Ascending aorta (tissue), 2 donors: ENCODE measurements at places on chromosomes 7 and 10.

DNA sequence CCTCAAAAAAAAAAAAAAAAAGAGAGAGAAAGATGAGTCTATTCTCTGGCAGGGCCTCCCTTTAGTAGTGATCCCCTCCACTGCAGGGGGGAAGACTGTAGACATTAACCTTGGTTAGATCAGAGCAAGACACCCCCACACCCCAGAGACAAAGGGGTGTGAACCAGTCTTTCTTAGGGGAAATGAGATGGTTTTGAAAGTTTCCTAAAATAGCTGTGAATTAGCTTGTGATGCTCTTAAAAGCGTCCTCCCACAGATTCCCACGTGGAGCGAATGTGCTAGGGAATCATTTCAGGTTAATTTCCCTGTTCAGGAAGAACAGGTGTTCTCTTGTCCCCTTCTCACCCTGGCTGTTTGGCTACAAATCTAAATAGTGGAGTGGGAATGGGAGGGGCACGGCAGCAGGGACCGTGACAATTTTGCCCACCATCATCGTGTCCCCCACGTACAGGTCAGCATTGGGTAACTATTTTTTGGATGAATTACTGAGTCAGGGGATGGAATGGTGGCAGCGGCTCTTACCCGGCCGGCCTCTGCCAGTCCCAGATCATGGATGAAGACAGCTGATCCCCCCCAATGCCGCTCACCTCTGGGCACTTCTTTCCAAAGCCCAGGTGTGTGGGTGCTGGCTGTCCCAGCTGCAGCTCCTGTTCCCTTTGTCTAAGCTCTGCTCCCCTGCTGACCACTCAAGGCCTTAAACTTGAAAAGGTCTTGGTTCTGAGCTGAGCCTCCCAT is 152.9 kb downstream of the CCDC3 start:
- H3K36me3 ChIP-seq: no peaks in the 10 kb centered on the region
- H3K4me1 ChIP-seq: peaks cover 2% of the 10 kb centered on the region
- no peak overlapping the region for H3K27ac ChIP-seq
- no peak overlapping the region for H3K4me3 ChIP-seq
- no peak for DNase-seq

GRCh38 chr7:129456421-129456820 is 22.2 kb downstream of the STRIP2 start:
- no peak for DNase-seq
- no peaks in the 10 kb centered on the region for H3K27me3 ChIP-seq

GRCh38 chr7:78788464-78788863 is 665.0 kb downstream of the MAGI2 start:
- no peak for DNase-seq
- H3K36me3 ChIP-seq: no peaks in the 10 kb centered on the region
- no peak overlapping the region for H3K27ac ChIP-seq

DNA sequence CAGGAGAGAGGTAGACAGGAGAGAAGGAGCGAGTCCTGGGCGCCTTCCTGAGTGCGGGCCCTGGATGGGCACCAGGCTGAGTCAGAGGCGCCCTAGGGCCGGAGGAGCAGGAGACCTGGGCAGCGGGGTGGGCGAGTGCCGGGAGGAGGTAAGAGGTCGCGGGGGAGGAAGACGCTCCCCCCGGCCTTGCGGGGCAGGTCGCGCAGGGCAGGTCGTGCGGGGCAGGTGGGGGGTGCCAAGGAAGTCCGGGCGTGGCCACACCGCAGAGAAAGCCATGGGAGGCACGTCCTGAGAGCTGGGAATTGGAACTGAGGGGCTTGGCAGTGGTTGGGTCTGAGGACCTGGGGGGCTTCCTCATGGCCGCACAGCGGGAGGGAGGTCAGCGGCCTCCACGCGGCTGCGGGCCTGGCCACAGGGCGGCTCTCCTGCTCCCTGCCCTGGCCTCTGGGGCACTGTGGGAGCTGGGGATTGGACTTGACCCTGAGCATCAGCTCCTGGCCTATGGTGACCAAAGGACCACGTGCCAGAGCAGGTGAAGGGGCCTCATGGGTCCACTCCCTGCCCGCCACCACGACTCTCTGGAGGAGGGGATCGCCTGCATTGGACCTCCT is 935 bp downstream of the MMP21 start:
- H3K27me3 ChIP-seq: no peaks in the 10 kb centered on the region
- H3K4me3 ChIP-seq: no peak overlapping the region
- H3K36me3 ChIP-seq: no peaks in the 10 kb centered on the region

DNA sequence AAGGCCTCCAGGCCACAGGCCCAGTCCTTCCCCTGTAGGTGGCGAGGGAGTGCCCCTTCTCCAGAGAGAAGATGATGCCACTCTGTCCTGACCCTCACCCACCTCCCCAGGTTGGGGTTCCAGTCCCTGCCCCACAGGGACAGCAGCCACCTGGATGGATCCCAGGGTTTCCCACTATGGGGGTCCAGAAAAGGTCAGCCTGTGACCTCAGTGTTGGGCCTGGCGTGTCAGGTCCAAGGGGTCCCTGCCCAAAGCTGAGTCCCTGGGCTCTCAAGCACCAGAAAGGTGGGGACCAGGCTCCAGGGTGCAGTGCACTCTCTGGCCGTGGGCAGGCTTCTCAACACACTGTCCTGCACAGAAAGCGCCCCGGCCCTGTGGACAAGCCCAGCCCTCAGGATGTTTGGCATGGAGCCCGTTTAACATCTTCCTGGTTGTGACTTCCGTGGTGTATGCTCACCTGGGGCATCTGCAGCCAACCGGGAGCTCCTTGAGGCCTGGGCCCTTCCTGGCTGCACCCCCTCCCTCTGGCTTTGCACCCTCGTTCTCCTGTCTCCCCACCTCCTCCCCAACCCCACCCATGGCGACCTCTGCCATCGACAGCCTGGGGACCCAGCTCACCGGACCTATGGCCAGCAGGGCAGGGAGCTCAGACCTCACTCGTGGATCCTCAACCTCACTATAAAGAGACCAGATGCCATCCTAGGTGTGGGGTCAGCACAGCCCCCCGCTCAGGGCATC is 58.3 kb upstream of the PPP2R2D start:
- DNase-seq: no peak
- H3K27ac ChIP-seq: no peak overlapping the region
- H3K4me3 ChIP-seq: no peak overlapping the region
- no peaks in the 10 kb centered on the region for H3K27me3 ChIP-seq

DNA sequence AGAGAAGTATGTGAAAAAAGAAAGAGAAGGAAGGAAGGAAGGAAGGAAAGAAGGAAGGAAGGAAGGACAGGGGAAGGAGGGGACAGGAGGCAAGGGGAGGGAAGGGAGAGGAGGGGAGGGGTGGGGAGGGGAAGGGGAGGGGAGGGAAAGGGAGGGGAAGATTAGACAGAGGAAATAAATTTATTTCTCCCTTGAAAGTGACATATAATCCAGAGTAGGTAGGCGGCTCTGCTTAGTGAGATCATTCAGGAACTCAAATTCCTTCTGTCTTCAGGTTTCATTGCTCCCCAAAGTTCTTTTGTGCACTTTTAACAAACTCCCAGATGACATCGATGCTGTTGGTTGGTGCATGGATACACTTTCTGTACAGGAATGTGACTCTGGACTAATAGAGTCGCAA is 594.7 kb upstream of the STEAP1 start:
- no peaks in the 10 kb centered on the region for H3K36me3 ChIP-seq
- H3K4me1 ChIP-seq: no peaks in the 10 kb centered on the region
- H3K27me3 ChIP-seq: no peaks in the 10 kb centered on the region
- no peak overlapping the region for H3K4me3 ChIP-seq
- DNase-seq: no peak

DNA sequence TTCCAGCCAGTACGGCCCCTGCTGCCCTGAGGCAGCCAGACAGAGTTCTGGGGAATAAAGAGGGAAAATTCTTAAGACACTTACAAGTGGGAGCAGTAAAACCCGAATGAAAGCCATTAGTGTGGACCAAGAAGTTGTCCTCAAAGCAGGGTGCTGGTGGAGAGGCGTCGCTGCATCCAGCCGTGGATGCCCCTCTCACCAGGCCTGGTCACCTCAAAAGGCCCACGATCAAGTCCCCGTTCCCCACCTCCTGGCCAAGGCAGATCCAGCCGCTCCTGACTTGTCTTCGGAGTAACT is 656 bp downstream of the VSTM4 start:
- peaks cover 53% of the 10 kb centered on the region for H3K4me1 ChIP-seq
- DNase-seq: no peak
- H3K27ac ChIP-seq: peak overlapping the region; percentile 94
- no peaks in the 10 kb centered on the region for H3K36me3 ChIP-seq
- H3K27me3 ChIP-seq: no peaks in the 10 kb centered on the region
- peak overlapping the region; percentile 87 for H3K4me3 ChIP-seq

DNA sequence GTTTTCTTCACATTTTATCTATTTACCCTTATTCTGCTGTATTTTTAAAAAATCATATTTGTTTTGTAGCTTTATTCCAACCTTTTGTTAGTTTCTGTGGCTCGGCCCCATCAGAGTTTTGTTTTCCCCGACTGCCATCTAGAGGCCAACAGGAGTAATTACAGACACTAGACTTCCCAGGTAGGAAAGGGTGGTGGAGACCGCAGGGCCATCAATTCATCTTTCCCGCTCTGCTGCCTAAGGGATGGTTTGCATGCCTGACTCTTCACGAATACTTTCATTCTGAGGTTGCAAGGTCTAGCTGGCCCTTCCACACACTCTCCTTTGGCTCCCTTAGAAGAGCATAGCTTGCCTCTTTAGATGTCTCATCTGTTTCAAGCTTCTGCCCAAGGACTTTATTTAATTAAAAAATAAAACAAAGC is 38.3 kb downstream of the LYZL2 start:
- no peaks in the 10 kb centered on the region for H3K4me1 ChIP-seq
- DNase-seq: no peak
- no peak overlapping the region for H3K4me3 ChIP-seq
- H3K27ac ChIP-seq: no peak overlapping the region
- no peaks in the 10 kb centered on the region for H3K36me3 ChIP-seq
- H3K27me3 ChIP-seq: no peaks in the 10 kb centered on the region

- H3K27me3 ChIP-seq: peaks cover 4% of the 10 kb centered on the region
- H3K4me3 ChIP-seq: no peak overlapping the region
- H3K27ac ChIP-seq: no peak overlapping the region
- no peaks in the 10 kb centered on the region for H3K4me1 ChIP-seq
These were observed 20.6 kb downstream of the RGR start for GRCh38 chr10:84265418-84265817.

DNA sequence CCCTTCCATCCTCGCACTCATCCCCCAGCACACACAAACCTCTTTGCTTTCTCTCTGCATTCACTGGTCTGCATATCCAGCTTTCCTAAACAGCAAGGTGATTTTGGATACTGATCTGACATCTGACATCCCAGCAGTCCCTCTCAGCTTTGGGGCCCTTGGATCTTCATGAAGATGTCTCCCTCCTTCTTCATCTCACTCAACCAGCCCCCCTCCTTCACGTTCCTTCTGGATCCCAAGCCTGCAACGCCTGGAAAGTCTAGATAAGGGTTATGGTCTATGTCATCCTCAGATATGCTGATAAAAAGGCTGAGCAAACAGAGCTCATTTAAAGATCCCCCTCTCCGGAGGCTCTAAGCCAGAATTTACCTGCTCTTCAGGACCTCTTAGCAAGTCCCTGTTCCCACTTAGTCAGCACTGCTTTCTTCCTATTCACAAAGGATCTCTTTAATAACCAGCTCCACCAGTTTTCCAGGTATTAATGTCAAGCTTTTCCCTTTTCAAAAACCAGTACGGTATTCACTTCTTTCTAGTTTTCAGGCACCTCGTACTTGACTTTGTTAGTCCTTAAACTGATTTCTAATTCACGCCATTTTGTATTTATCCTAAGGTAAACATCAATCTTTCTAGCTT is 38.9 kb downstream of the CREB3L2 start:
- DNase-seq: no peak
- no peaks in the 10 kb centered on the region for H3K36me3 ChIP-seq
- H3K27ac ChIP-seq: peak overlapping the region; percentile 69
- H3K4me1 ChIP-seq: peaks cover 4% of the 10 kb centered on the region
- H3K27me3 ChIP-seq: no peaks in the 10 kb centered on the region

GRCh38 chr10:114801411-114801813 is 20.2 kb upstream of the FHIP2A start:
- H3K4me1 ChIP-seq: no peaks in the 10 kb centered on the region
- no peak for DNase-seq
- no peaks in the 10 kb centered on the region for H3K36me3 ChIP-seq

DNA sequence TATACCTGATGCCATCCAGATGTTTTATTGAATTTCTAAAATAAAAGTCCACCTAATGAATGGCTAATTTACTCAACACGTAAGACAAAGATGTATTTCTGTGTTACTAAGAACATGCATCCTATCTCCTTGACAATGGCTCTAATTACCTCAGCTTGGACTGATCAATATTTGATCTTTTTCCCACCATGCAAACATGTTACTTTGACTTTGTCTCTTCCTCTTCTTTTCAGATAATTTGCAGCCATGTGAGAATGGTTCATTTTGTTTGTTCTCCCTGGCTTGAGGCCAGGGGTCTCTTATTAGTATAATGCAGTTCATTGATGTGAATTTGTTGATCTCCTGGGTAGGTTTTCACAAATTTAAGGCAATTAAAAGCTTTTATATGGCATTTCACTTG is 302.1 kb downstream of the ADK start:
- no peaks in the 10 kb centered on the region for H3K4me1 ChIP-seq
- H3K27me3 ChIP-seq: no peaks in the 10 kb centered on the region
- no peak overlapping the region for H3K27ac ChIP-seq
- DNase-seq: no peak
- no peak overlapping the region for H3K4me3 ChIP-seq

- DNase-seq: peak; percentile 86
- no peaks in the 10 kb centered on the region for H3K4me1 ChIP-seq
- H3K27me3 ChIP-seq: no peaks in the 10 kb centered on the region
- peaks cover 38% of the 10 kb centered on the region for H3K36me3 ChIP-seq
- H3K4me3 ChIP-seq: no peak overlapping the region
- H3K27ac ChIP-seq: peak overlapping the region; percentile 66
These were observed 19.1 kb downstream of the DNAJB12 start for GRCh38 chr10:72335394-72336258.

DNA sequence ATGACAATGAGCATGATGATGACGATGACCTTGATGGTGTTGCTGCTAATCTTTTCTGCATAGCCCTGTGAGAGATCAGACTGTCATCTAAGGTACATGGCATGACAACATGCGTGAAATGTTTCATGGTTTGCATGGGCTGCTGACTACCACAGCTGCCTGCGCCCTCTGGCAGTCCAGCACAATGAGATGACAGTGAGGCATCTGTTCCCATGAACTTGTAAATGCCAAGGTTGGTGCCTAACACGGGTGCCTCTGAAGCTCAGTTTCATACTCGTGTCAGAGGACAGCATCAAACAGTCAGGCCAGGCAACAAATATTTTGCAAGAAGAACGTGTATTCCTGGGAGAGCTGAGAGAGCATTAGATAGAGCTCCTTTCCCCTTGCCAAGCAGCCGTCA is 122.0 kb upstream of the PRKCQ start:
- H3K36me3 ChIP-seq: no peaks in the 10 kb centered on the region
- H3K27me3 ChIP-seq: no peaks in the 10 kb centered on the region
- DNase-seq: no peak
- H3K4me1 ChIP-seq: no peaks in the 10 kb centered on the region
- H3K27ac ChIP-seq: no peak overlapping the region
